ENCODE measurements at places on chromosomes 7 and 10. TPM values are rescaled to one million over a fixed set of nuclear protein-coding genes. Genes with fewer than 3 reads are reported as not detected.

Gene MCM10
- 2.9 TPM for total RNA-seq

Gene DCLRE1C
- total RNA-seq: 6.9 TPM

Gene INMT
- total RNA-seq: 0.05 TPM

Gene CLCN1
- not detected for total RNA-seq

Gene ACBD7
- not detected for total RNA-seq

Gene LRMDA
- 25.7 TPM for total RNA-seq

Gene RBP3
- total RNA-seq: not detected
